G401 (cell line): ENCODE measurements at places on chromosomes 12 and 14.

GRCh38 chr12:31279390-31279924, 46.5 kb downstream of the SINHCAF start:
- DNase-seq, result no peak

GRCh38 chr12:45075587-45076282, 24.8 kb upstream of the DBX2 start:
- DNase-seq, result no peak

GRCh38 chr14:58904776-58905175, 267.0 kb downstream of the DACT1 start:
- DNase-seq, result no peak

DNA sequence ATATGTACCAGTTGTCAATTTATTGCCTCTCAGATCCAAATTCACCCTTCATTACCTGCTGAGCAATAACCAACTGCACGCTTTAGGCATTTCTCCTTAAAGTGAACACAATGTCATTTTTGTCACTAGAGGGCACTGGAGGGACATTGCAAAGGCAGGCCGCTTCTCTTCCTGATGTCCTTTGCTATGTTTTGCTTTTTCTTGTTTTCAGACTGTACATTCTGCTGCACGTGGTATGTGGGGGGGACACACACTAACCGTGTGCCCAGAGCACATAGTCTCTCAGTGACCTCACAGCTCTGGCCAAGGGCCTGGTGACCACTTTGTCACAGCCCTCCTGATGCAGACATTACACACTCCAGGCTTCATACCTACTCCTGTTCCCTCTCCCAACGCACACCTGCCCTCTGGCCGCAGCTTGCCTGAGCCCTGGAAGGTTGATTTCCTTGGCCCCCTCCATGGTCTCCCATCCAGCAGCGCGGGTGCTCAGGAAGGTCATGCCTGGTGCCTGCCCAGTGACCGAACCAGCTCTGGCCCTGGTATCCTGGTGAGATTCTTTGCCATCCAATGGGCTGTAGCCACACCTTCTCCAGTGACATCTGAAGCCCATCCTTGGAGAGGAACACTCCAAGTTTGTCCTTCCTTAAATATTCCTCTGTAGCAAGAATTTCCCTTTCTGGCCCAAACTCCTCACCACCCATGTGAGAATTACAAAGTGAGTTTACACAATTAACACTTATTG, 39.9 kb downstream of the MYO1H start:
- DNase-seq, result peak; percentile 26

- no peak for DNase-seq
Observed at GRCh38 chr12:66367015-66367667, 64.8 kb downstream of the HELB start.

DNA sequence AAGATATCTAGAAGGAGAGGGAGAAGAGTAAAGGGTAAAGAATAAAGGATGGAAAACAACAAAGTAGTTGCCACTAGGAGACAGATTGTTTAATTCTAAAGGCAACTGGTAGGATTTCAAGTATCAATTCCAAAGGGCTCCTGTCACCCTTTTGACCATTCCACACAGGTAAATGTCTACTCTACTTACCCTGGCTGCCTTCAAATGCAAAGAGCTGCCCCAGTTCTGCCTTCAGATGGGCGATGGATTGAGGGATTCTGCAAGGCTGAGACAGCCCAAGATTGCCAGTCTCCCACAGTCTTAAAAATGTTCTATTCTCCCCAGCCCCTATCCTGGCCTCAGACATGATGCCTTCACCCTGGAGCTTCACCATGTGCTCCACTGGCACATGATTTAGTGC, 11.4 kb downstream of the KRT76 start:
- DNase-seq, result no peak

GRCh38 chr12:113136128-113136989, 798 bp upstream of the RASAL1 start:
- DNase-seq, result no peak

DNA sequence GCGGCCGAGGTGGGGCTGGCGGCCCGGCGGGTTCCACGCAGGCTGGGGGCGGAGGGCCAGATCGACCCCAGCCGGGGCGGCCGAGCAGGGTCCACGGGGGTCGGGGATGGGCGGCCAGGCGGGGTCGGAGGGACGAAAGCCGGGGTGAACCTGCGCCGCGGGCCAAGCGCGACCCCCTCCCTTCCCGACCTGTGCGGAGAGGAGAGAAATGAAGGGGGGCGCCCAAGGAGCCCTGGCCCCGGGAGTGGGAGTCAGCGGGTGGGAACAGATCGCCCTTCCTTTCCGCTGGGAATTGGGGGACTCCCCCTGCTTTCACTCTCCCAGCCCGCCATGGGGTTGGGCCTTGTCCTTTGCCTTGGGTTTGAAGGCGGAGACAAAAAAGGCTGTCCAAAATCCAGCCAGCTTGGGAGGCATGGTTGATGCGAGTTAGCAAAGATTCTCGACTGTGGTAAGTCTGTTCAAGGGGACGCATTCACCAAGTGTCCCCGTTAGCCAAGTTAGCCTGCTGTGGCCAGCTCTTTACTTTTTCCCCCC, 559 bp upstream of the CKAP4 start:
- DNase-seq, result peak; percentile 66

DNA sequence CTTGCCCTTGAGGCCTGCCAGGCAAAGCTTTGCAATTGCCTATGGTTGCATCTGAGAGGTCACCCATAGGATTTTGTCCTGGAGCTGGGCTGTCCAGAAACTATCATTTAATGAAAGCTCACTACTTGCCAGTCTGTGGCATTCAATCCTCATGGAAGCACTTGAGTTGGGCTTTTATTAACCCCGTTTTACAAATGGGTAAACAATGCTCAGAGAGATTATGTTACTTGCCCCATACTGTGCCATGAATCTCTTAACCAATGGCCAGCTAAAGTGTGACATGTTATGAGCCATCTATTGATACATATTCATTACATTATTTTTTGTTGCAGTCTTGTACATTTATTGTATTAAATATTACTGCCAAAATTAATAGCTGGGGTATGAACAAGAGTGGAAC, 35.9 kb downstream of the PDZRN4 start:
- DNase-seq, result no peak

DNA sequence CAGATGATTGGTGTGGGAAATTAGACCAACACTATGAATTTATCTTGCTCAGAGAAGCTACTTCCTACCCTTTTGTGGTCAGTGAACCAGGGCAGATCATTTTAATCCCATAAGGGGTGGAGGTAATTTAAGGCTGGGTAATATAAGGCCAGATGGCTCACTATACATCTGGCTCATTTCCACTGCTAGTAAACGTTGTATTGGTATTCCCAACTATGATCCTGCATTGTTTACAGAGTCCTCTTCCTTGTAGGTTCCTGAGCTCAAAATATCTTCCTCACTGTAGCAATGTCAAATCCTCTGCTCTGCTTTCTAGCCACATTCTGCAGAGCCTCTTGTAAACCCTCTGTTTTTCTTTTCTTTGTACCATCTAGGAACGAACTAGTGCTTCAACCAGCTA, 93.0 kb upstream of the MGAT4C start:
- DNase-seq, result no peak

GRCh38 chr12:31021809-31022494, 51.7 kb upstream of the DDX11 start:
- DNase-seq, result no peak

DNA sequence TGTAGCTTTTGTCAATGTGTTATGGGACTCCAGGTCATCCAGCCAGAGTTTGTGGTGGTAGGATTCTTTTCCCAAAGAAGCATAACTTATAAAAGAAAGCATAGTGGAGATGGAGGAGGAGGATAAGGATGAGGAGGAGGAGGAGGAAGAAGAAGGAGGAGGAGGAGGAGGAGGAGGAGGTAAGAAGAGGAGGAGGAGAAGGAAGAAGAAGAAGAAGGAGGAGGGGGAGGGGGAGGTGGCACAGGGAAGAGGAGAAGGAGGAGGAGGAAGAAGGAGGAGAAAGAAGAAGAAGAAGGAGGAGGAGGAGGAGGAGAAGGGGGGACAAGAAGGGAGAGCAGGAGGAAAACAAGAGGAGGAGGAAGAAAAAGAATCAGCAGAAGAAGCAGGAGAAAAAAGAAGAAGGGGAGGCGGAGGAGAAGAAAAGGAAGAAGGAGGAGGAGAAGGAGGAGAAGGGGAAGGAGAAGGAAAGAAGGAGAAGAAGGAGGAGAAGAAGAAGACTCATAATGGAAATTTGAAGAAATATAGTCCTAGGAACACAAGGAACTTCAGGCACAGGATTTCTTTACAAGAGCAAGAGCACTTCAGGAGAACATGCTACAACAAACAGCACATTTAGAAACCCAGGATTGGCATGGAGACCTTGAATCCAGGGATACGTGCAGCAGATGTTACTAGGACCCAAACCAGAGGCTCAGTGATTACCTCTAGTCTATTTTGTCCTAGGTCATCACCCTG, 22.6 kb downstream of the TSPAN8 start:
- DNase-seq, result no peak

DNA sequence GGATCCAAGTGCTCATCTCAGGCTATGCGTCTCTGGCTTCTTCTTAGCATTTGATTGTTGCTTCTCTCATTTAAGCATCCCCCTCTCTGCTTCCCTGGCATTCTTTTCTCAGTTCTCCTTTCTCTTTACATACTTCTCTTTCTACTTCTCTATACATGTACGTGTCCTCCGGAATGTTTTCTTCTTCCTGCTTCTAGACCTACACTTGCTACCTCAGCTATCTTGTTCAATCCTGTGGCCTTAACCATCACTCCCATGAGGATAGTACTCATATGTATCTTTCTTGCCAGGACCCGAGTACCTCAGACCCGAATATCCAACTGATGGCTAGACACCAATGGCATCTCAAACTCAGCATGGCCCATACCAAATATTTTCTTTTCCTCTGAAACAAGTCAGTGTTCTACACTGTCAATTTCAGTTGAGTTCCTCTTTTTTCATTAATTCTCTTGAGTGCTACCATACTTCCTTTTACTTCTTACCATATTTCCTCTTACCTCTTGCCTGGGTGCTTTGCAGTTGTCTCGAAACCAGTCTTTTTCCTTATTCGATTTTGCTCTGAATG, 115.1 kb upstream of the SLC38A2 start:
- DNase-seq, result no peak

DNA sequence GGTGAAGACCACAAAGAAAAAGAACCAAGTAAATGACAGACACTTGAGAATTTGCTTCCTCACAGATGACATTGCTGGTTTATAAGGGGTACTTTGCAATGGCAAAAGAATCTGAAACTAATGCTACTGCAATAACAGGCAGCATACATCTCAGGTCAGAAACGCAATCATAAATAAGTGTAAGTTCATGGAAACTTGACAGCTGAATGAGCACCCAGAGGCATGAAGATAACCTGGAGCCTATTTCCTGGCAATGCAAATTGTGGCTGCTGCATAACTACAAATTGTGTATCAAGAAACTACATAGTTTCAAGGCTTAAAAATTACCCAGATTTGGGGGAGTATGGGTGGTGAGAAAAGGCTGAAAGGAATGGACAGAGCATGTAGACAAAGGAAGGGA, 8.5 kb upstream of the MYO1A start:
- DNase-seq, result no peak
